ENCODE measurements at places on chromosomes 13 and 19.

- no peak for DNase-seq
These were observed 492.5 kb upstream of the TSHZ3 start for GRCh38 chr19:31841755-31842154.

- no peak for DNase-seq
These were observed 3.3 kb downstream of the ZNF444 start for GRCh38 chr19:56144376-56144775.

DNA sequence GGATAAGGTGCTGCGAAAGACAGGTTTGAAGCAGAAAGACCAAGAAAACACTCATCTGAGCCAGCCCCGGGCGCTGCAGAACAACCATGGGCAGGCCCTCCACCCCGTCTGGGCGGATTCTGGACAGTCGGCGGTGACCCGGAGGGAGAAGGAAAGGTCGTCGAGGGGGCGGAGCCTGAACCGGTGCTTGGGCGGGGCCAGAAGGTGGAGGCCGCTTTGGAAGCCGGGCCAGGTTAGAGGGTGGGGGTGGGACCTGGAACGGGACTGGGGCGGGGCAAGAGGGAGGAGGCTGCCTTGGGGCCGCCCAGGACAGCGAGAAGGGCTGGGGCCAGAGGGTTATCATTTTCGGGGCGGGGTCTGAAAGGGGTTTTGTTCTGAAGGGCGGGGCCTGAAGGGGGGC is 5.0 kb upstream of the ZNF765 start:
- DNase-seq, result no peak

DNA sequence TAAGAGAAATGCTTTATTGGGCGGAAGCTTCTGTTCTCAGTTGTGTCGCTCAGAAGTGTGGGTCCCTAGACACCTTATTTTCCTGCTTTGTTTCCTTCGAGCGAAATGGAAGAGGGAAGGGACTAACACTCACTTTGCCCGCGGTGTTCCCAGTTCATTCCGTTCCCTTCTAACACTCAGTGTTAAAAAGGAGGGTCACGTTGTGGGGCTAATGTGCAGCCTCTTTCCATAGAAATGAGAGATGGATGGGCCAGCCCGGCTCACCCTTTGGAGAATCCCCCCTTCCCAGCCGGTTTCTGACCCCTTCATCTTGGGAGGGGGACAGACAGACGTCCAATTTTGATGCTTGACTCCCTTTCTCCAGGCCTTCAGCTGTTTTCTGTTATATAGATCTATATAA is 2.3 kb downstream of the ATP11A start:
- no peak for DNase-seq

DNA sequence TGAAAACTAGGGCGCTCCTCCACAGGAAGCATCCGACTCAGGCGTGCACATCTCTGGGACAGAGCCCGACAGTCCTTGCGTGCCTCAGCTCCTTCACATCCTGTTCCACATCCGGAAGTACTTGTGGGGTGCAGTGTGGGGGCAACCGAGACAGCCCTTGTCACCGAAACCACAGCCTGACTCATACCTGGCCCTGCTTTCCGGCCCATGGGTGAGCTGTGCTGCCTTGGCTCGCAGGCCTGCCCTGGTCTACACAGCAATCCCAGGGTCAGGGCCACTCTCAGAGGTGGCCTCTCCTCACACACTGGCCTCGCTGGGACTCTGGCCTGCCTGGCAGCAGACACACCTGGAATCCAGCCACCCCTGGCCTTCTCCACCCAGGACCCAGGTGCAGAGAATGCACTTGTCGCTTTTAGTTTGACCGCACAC is 100.4 kb downstream of the STK24 start:
- no peak for DNase-seq

- DNase-seq, result no peak
These were observed 45.0 kb downstream of the FLT3 start for GRCh38 chr13:28055357-28055756.

DNA sequence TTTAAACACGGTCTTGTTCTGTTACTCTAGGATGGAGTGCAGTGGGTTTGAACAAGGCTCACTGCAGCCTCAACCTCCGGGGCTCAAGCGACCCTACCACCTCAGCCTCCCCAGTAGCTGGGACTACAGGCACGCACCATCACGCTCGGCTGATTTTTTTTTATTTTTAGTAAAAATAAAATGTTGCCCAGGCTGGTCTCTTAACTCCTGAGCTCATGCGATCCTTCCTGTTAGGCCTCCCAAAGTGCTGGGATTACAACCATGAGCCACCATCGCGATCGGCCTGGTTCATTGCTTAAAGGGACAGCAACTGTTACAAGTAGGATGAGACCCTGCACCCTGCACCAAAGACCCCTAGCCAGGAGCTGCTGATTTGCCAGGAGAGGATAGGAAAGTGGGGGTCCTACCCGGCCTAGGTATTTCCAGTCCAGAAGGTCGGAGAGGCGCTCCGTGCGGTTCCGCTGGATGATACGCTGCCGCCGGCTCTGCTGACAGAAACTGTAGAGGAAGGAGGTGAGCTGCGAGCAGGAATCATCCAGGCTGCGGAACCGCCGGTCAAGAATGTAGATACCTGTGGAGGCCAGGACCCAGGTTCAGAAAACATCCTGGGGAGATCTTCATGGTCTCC is 5.1 kb downstream of the FTL start:
- DNase-seq, result no peak

- no peak for DNase-seq
These were observed 381.1 kb downstream of the FGF14 start for GRCh38 chr13:102020611-102021216.

DNA sequence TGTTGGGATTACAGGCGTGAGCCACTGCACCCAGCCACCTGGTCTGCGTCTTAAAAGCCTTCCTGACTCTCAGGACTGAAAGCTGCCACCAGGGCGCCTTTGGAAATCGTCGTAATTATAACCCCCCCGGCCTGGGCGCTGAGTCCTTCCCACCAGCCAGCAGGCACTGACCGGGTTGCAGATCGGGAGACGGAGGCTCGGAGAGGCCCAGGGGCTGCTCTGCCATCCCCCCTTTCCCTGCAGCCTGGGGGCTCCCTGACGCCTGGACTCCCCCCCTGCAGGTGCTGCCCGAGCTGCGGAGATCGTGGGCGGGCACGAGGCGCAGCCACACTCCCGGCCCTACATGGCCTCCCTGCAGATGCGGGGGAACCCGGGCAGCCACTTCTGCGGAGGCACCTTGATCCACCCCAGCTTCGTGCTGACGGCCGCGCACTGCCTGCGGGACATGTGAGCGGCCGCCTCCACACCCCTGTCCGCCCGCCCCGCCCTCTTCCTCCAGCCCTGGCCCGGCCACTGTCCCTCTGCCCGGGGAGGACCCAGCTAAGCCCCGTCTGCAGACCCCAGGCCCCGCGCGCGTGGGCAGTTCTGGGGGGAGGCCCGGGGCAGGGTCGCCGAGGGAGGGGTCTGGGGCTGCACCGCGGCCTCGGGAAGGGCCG is 2.5 kb downstream of the PRTN3 start:
- peak; percentile 84 for DNase-seq

- DNase-seq, result no peak
These were observed 17.3 kb downstream of the MKNK2 start for GRCh38 chr19:2033825-2034159.
